H4 (cell line): ENCODE measurements at places on chromosomes 7 and 10. TPM values are rescaled to one million over a fixed set of nuclear protein-coding genes. Genes with fewer than 3 reads are reported as not detected.

DNA sequence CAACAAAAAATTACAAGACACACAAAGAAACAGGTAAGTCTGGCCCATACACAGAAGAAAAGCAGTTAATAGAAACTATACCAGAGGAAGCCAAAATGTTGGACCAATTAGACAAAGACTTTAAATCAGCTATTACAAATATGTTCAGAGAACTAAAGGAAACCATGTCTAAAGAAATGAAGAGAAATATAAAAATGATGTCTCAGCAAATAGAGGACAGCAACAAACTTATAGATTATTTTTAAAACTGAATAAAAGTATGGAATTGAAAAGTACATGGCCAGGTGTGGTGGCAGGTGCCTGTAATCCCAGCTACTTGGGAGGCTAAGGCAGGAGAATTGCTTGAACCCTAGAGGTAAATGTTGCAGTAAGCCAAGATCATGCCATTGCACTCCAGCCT is 58.5 kb downstream of the LHFPL3 start:
- no peak for DNase-seq

DNA sequence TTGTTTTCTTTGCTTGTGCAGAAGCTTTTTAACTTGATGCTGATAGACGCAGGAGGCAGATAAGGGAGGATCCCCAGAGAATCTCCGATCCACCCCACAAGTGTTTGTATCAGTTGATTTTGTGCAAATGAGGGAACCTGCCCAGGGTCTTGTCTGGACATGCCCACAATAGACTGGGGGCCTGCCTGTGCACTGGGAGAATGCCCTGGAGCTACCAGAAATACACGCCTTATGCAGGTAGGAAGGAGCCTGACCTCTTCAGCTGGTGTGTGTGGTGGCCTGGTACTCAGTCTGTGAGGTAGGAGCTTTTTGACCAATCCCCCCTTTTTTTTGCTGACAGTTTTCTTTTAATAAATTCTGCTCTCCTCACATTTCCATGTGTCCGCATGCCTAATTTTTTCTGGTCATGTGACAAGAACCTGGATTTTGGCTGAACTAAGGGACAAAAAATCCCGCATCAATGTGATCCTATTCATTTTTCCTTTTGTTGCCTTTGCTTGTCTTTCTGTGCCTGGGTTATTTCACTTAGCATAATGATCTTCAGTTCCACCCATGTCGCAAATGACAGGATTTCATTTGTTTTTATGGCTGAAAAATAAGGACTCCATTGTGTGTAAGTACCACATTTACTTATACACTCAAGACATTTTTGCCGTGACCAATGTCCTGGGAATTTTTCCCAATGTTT is 430.6 kb upstream of the NRG3 start:
- no peak for DNase-seq

DNA sequence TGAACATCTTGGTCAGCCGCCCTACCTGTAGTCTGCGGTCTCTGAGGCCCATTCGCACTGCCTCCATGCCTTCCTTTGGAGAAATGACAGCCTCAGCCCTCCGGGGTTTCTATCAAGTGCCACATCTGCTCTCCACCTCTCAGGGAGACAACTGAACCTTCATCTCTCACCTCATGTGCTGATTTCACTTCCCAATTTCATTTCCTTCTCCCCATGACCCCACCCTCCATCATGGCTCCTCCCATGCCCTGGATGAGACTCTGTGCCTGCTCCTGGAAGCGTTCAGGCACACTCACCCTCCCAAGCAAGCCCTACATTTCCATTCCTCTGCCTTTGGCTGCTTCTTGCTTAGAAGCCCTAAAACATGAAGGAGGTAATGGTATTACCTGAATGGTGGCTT is 7.8 kb upstream of the SCD start:
- no peak for DNase-seq

DNA sequence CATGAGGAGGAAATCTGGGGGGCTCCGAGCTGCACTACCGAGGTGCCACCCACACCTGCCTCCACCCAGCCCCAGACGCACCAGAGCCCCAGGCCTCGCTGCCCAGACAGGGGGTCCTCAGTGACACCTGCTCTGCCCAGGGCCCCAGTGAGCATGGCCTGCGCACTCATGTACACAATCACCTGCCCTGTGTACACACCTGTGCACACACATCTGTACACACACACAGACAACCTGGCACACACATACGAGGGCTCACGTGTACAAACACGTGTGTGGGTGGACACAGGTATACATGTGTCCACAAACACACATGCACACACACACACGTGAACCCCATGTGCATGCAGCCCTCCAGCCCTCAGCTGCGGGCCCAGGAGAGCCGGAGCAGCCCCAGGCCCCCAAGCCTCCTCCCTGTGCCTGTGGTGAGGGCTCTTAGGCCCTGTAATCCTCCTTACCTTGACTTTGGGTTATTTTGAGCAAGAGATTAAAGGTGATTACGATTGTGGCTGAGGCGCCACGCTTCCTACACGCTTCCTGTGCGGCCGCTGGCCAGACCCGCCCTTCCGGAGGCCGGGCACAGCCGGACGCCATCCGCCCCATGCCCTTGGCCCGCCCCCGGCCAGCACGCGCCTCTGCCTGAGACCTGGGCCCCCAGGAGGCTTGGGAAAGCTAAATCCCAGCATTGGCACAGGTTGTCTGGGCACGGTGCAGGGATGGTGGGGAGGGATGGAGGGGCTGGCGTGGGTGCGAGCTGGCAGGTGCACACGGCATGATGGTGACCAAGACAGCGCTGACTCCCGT is 71.9 kb downstream of the ELFN1 start:
- DNase-seq, result no peak

DNA sequence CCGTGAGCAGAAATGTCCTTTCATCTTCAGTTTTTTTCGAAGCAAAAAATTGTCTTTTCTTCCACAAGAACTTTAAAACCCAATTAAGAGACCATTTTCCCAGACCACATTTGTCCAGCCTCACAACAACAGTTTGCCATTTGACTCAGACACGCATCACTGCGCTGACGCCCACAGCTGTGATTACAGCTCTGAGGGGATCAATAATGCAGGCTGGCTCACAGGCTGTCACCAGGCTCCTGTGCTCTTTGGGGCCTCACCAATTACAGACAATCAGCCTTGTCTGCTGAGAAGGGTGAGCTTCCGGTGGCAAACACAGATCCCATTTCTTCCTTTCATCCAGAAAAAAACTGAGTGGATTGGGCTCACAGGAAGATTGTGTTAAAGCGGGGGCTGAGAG is 33.3 kb downstream of the DDC start:
- DNase-seq, result no peak

- DNase-seq, result peak; percentile 22
Observed at GRCh38 chr10:17742918-17743317, 9.1 kb upstream of the TMEM236 start.

Gene ATRNL1
- 4.9 and 5.8 TPM in 2 replicates for total RNA-seq

- DNase-seq, result no peak
Observed at GRCh38 chr7:123285076-123285700, 85.4 kb upstream of the SLC13A1 start.

DNA sequence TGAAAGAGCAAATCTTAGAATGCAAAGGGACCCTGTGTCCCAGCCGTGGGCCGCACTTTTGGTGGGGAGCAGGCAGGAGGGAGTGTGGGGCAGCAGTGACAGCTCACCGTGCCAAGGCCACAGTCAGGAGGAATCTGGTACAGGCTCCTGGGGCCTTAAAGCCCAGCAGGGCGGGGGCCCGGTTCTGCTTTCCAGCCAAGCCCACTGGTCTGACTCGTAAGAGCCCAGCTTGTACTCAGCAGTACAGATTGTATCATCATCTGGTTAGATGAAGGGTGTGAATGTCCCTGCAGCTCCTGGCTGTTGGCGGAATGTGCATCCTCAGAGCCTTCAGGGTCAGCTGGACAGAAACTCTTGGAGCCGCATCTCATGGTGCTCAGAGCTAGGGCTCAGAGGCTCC is 30.5 kb upstream of the TRIM8 start:
- no peak for DNase-seq

DNA sequence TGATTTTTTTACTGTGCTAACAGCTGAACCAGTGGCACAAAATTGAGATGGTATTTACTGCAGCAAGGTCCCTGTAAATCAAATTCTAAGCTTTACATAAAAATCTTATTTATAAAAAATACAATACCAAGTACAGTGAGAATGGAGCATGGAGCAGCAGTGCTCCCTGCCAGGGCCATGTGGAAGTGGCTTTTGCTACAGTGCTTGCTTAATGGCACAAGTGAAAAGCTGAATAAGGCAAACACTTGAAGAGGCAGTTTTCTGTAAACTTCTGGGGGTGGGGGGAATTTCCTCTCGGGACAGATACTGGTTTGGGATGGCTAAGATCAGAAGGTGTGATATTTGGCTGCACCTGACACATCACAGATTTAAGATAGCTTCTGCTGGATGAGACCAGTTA is 27.5 kb downstream of the AP3M1 start:
- DNase-seq, result no peak

Gene SLC26A5
- total RNA-seq, result not detected in 2 replicates

Gene SEMA3A
- 45.0 and 54.7 TPM in 2 replicates for total RNA-seq

DNA sequence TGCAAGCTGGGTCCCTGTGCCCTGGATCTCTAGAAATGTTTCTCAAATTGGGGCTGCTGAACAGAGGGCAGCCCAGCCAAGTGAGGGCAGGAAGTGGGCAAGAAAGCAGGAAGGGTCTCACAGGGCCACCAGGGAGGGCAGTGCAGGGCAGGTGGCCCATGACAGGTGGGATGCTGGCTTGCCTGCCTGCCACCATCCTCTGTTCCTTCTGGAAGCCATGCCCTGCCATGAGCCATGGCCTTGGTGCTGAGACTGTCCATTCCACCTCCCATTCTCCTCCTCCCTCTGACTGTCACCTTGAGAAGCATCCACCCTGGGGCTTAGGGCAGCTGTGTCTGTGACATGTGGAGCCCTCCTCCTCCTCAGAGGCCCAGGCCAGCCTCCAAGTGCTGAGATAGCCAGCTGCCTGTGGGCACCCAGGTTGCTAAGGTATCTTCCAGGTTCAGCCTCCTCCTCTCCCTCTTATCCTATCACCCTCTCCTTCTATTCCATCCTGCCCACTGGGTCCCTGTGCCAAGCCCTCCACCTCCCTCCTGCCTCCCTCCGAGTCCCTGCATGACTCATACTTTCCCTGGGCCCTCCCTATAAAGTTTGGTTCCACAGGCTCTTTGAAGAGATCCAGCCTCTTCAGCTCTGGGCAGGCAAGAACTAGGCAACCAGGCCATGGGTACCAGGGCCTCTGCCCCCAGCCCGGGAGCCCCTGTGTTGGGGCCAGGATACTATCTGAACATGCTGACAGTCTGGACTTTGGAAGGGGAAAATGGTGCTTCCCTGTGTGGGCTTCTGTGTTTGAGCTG is 1.3 kb downstream of the VSIR start:
- DNase-seq, result peak; percentile 75

- no peak for DNase-seq
Observed at GRCh38 chr10:95309958-95310357, 19.2 kb upstream of the PDLIM1 start.

- no peak for DNase-seq
Observed at GRCh38 chr10:97328646-97329453, 5.7 kb downstream of the FRAT2 start.
